ENCODE measurements at places on chromosomes 2 and 18.

DNA sequence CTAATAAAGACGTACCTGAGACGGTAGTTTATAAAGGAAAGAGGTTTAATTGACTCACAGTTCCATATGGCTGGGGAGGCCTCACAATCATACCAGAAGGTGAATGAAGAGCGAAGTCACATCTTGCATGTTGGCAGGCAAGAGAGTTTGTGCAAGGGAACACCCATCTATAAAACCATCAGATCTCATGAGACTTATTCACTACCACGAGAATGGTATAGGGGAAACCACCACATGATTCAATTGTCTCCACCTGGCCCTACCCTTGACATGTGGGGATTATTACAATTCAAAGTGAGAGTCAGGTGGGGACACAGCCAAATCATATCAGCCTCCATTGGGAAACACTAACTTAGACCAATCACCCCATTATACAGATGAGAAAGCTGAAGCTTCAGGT is 81.4 kb downstream of the SKA1 start:
- no peak for DNase-seq

DNA sequence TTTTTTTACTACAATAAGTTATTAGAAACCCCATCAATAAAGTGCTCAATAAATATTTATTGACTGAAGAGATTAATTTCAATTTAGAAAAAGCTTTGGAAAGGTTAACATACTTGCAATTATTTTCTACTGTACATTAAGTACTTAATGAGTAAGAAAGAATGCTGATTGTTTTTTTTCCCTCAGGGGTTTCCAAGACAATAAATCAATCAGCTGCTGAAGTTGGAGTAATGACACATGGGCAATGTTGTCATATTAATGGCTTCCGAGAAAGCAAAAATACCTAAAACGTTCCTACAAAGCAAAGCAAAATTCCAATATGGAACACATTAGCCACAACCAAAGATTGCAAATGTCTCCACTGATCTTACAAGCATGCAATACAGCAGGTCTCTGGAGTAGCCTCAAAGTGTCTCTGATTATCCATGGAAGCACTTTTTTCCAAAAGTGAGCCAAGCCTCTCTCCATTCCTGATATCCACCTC is 66.7 kb downstream of the ZC3H6 start:
- DNase-seq: peak; percentile 40

- DNase-seq: no peak
Observed at GRCh38 chr2:12436935-12437561, 279.7 kb upstream of the TRIB2 start.

GRCh38 chr2:205925373-205926337 is 160.3 kb downstream of the INO80D start:
- no peak for DNase-seq

DNA sequence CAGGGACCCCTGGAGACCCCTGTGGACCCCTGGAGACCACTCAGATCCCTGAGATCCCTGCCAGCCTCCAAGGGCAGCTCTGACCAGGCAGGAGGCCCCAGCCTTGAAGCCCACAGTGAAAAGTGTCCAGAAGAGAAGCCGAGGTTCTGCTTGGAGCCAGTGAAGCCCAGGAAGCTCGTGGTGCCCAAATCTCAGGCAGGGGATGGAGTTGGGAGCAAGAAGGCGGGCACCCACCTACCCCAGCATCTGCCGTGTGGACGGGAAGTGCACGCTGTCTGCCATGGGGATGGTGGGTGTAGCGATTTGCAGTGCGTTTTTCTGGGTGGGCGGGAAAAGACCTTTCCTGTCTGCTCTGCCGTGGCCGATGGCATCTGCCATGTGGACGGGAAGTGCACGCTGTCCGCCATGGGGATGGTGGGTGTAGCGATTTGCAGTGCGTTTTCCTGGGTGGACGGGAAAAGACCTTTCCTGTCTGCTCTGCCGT is 120.6 kb upstream of the CTDP1 start:
- no peak for DNase-seq

GRCh38 chr18:77911971-77912605 is 662.4 kb downstream of the GALR1 start:
- no peak for DNase-seq

DNA sequence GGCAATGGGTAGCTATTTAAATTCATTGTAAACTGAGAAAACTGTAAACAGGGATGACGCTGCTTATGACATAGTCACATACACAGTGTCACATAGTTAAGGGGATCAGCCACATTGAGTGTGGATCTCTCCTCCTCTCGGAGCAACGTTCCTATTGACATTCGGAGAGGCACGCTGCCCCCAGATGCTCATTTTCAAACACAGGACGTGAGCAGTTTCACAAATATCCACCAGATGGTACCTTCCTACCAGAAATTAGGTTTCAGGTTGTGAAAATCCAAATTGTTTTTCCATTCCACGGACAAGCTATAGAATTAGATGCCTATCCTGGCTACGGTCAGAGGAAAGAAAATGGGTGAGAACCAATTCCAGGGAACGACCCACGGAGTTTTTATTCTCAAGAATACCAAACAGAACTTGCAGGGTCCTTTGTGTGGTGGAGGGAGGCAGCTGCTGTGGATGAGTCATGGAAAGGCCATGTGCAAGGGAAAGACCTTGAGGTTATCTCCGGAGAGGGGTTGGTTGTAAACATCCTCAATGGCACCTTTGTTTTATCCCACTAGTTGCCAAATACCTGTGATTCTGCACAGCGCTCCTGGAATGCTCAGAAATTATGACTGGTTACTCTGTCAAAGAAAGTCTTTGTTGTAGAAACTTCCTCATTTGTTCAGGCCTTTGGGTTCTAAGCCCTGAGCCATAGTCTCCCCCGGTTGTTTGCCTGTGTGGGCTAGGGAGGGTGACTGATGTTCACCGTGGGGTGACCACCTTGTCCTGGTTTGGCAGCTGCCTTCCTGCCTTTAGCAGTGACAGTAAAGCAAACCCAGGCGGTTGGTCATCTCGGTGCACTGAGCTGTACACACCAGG is 88.0 kb downstream of the ACTR3 start:
- DNase-seq: no peak

GRCh38 chr18:3450799-3451182 is 819 bp downstream of the TGIF1 start:
- no peak for DNase-seq

- no peak for DNase-seq
Observed at GRCh38 chr2:235432741-235433520, 60.9 kb upstream of the AGAP1 start.

DNA sequence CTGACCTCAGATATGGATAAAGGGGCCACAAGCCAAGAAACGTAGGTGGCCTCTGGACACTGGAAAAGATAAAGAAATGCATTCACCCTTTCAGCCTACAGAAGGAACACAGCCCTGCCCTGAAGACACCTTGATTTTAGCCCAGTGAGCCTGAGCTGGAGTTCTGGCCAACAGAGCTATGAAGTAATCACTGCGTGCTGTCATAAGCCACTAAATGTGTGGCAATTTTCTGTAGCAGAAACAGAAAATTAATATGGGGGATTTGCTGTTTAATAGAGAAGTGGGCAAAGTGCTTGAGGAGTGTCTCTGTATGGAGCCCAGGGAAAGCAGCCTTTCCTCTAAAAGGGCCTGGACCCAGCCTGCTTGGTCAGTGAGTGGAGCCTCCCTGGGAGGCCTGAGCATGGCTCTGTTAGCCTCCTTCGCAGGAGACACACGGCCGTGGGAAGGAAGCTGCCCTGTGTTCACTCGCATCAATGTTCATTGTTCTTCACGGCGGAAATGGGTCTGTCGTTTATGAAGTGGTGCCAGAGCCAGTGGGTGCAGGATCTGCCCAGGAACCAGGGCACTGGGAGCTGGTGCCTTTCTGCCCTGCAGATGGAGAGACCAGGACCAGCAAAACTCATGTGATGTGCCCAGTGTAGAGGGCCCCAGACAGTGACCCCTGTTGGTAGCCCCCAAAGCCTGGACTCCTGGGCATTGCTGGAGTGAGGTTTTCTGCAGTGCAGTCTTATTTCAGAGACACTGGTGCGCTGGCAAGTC is 268.9 kb downstream of the NDUFA10 start:
- DNase-seq: no peak

DNA sequence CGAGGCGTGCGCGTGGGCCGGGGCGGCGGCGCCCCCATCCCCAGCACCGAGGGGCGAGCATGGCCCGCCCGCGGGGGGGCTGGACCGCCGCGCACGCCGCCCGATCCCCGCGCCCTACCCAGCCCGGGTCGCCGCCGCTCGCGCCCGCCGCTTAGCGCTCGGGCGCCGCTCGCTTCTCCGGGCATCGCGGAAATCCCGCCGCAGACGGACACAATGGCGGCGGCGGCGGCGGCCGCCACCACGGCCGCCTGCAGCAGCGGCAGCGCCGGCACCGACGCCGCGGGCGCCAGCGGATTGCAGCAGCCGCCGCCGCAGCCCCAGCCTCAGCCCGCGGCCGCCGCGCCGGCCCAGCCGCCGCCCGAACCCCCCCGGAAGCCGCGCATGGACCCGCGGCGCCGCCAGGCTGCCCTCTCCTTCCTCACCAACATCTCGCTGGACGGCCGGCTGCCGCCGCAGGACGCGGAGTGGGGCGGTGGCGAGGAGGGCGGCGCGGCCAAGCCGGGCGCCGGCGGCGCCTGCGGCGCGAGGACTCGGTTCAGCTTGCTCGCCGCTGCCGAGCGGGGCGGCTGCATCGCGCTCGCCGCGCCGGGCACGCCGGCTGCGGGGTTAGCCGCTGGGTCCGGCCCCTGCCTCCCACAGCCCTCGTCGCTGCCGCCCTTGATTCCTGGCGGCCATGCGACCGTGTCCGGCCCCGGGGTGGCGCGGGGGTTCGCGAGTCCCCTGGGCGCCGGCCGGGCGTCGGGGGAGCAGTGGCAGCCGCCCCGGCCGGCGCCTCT is 453 bp downstream of the CABLES1 start:
- DNase-seq: no peak

DNA sequence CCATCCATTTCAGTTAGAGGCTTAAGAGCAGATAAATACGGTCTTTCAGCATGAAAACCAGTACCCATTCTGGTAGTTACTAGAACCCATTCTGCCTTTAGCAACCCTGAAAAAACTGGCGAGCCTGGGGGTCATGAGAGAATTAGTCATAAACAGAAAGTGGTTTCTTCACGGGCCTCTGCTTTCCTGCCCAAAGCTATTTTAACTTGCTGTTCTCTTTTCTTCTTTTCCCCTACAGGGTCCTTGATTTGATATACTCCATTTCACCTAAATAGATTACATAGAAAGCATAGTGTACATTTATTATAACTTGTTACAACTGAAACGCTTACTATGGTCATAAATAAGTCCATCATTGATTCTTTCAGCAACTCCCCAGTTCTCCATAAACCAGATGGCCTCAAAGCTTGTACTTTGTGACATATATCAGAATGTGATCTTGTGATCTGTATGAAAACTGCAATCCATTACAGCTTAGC is 48.3 kb downstream of the WDFY1 start:
- DNase-seq: no peak

DNA sequence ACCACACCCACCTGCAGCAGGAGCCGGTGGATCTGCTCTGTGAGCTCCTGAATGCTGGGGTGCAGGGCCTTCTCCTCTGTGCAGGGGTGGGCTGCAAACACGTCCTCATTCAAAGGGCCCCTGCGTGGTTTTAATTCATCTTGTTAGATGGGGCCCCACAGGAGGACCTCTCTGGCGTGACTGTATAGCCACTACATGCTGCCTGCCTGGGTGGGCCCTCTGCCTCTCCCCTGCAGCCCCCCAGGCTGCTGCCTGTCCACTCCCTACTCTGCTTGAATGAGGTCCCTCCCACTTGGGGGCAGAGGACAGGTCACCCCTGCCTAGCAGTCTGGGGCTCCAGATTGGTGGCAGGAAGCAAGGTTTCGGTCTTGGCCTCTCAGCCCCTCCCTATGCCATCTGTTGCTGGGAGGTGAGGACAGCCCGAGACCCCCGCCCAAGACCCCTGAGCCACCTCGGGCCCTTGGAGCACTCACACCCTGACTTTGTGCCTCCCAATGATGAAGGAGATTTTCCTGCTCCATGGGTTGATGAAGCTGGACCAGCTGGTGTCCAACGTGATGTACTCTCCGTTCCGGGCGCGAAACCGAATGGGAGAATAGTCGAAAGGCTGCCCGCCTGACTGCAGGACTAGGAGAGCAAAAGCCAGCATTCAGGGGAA is 22.0 kb upstream of the HES6 start:
- DNase-seq: no peak

- no peak for DNase-seq
Observed at GRCh38 chr2:25065768-25066167, 23.9 kb downstream of the EFR3B start.

DNA sequence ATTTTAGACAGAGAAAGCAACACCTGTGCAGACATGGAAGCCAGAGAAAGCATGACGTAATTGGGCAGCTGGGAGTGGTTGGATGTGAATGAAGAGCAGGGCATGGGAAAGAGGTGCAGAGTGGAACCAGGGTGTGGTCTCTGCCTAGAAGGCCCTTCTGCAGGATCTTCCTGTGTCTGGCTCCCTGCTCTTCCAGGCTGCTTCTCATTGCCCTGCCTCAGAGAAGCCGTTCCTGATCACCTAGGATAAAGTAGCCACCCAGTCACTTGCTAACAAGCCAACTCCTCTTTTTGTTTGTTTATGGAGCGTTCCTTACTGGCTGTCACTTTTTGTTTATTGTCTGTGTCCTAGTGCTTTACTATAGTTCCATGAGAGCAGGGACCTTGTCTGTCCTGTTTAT is 28.5 kb downstream of the GALNT1 start:
- no peak for DNase-seq

DNA sequence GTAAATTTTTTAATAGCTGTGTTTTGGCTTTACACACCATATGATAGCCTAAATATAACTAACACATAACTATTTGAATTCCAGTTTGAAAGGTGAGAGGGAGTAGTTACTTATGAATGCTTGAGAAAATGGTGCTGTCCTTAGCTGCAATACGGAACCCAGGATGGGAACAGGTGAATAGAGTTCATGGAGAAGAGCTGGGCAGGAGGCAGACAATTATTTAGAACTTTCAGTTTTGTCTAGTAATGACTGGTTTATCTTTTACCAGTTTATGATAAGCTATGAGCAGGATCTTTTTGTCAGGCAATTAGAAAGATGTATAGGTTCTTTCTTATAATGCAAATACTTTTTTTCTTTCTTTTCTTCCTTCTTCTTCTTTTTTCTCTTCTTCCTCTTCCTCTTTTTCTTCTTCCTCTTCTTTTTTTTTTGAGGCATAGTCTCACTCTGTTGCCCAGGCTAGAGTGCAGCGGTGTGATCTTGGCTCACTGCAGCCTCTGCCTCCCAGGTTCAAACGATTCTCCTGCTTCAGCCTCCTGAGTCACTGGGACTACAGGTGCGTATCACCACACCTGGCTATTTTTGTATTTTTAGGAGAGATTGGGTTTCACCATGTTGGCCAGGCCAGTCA is 25.9 kb downstream of the UBR3 start:
- DNase-seq: no peak

GRCh38 chr2:262117-262516 is 1.7 kb downstream of the SH3YL1 start:
- no peak for DNase-seq

DNA sequence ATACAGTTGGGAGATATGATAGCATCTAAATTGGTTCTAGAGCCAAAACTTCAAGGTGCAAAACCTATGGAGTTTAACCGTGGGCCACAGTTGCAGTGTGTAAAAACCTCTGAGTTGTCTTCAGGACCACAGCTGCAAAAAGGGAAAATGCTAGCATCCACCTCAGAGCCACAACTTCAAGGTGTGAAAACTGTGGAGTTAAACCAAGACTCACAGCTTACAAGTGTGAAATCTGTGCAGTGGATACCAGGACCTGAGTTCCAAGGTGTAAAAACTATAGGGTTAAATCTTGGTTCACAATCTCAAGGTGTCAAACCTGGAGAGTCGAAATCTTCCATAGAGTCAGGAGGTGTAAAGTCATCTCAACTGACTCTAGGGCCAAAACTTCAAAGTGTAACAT is 10.4 kb upstream of the ZNF512 start:
- no peak for DNase-seq
